Urothelium cell line (cell line): ENCODE measurements at places on chromosomes 12 and 14.

- no peak for DNase-seq
These were observed 433.3 kb upstream of the PRICKLE1 start for GRCh38 chr12:43022838-43023237.

- DNase-seq = peak; percentile 92
These were observed 3.4 kb downstream of the GALNT16 start for GRCh38 chr14:69263364-69263763.

DNA sequence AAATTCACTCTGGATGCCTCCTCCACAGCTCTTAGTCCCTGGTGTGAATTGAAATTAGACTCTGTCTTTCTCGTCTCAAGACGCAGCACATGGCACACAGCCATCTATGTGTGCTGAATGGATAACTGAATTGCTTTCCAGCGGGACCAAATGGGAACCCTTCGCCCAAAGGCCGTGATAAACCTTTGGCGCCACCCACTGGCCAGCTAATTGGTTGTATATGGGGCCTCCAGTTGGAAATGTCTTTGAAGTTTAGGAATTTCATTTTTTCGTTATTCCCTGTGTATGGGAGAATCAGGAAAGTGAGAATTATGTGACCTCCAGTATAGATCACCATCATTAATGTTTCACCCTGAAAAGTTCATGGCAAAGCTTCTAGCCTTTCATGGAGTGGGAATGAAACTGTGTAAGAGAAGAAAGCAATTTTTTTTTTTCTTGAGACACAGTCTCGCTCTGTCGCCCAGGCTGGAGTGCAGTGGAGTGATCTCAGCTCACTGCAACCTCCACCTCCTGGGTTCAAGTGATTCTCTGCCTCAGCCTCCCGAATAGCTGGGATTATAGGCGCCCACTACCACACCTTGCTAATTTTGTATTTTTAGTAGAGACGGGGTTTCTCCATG is 9.8 kb upstream of the HSP90AA1 start:
- DNase-seq = peak; percentile 61

DNA sequence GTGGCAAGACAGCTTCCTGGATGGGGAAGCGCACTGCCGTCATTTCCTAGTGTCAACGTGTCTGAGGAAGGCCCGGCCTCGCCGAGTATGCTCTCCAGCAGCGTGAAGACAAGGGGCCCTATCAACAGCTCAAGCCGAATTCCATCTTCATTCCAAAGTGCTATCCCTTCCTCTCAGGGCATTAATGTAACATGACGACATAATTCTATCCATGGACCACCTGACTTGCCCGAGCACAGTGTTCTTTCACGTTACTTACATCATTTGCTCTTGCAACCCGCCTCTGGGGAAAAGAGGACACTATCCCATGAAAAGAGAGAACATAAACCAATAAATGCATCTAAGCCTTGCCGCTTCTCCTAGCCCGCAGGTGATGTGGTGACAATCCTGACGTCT is 22.9 kb downstream of the CCDC92 start:
- DNase-seq = no peak

- no peak for DNase-seq
These were observed 167.9 kb downstream of the NUAK1 start for GRCh38 chr12:105970885-105971284.

GRCh38 chr14:75435473-75435872 is 7.7 kb downstream of the JDP2 start:
- DNase-seq = no peak

DNA sequence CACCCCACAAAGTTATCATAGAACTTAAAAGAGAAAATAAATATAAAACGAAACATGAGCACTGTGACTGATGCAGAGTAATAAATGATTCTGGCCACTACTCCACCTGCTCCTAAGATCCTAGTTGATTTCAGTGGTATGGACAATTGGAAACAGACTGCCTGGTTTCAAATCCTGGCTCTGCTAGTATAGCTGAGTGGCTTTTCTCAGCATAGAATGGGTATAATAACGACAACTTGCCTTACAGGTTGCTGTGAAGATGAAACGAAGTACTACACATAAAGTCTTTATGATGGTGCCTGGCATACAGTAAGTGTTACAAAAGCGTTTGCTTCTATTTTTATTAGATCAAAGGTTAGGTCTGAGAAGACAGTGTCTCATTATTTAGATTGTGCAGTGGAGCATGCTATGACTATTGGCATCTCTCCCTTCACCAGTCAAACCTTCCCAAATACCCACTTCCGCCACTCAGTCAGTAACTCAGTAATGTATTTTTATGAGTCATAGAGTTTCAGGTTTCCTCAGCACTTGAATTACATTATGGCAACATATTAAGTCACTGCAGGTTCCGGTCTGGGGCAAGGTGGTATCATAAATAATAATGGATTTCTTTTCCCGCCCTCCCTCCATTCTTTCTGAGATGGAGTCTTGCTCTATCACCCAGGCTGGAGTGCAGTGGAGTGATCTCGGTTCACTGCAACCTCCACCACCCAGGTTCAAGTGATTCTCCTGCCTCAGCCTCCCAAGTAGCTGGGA is 29.7 kb upstream of the NR2C1 start:
- peak; percentile 69 for DNase-seq

DNA sequence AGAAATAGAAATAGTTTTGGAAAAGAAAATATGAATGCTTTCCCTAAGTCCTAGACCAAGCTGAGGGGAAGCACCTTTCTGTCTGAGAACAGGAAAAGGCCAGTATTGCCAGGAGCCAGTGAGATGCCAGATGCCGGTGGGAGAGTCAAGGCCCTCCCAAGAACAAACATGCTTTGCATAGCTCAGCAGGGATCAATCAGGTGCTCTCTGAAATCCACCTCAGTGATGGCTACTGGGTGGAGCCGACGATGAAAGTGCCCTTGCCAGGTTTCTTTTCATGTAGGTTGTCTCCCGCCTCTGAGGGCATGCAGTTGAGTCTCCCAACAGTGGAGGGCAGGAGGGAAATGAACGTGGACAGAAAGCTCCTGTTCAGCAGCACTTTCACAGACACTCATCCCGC is 28.3 kb downstream of the DEGS2 start:
- DNase-seq = no peak

- DNase-seq = no peak
These were observed 557.0 kb downstream of the VRK1 start for GRCh38 chr14:97354119-97354722.

DNA sequence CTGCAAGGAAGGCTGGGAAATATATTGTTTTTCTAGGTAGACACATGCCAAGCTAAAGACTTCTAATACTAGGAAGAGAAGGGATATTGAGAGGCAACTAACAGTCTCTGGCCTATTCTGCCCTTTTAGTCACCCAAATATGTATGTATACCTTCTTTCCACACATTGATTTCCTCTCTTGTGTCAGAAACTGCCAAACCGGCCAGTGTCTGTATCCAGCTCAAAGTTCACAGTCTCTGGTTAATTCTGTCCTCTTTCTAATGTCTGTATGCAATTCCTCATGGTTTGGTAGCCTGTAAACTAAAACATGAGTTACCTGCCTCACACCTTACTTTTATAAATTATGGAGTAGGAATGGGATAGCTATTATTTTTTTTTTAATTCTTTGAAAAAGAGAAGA is 25.2 kb upstream of the CPSF6 start:
- DNase-seq = no peak

DNA sequence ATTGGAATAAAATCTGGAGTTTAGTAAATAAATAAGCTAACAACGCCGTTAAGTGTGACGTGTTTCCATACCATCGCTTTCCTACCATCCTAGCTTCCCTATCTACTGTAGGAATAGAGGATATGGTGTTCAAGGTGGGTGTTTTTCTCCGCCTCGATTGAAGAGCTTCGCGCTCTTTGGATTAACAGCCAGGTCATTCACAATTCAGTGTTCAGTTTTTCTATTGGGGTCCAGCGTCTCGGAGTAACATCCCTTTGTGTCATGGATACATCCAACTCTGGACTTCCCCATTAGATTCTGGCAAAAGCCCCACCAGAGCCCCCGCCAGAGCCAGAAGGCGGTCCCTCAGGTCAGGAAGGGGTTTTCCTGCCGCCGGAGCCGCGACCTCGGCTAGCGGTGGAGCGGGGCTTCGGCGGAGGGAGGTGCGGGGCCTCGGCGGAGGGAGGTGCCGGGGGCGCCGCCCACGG is 1.2 kb upstream of the SRGAP1 start:
- DNase-seq = no peak

DNA sequence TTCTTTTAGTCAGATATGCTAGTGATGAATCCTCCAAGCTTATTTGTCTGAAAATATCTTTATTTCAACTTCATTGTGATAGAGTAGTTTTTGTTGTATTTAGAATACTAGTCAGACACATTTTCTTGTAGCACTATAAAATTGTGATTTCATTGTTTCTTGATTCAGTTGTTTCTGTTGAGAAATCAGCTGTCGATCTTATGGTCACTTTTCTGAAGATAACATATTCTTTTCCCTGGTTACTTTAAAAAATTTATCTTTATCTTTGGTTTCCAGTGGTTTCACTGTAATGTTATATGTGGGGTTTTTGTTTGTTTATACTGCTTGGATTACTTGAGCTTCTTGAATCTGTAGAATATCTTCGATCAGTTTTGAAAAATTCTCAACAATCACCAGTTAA is 426.1 kb downstream of the SOX5 start:
- no peak for DNase-seq

DNA sequence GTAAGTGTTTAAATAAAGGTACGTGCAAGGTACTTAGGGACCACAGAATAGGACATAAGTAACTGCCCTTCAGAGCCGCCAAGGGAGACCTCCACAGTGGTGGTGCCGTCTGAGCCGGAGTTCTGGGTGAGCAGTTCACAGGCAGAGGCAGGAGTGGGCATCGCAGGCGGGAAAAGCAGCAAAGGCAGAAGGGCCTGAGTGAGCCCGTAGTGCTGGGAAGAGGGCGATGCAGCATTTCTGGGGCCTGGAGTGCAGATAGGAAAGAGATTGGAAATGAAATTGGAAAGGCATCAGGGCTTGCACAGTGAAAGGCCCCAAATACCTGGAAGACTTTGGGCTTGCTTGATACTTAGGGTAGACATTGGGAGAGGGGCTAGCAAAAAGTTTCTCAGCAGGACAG is 32.9 kb downstream of the EVL start:
- no peak for DNase-seq

DNA sequence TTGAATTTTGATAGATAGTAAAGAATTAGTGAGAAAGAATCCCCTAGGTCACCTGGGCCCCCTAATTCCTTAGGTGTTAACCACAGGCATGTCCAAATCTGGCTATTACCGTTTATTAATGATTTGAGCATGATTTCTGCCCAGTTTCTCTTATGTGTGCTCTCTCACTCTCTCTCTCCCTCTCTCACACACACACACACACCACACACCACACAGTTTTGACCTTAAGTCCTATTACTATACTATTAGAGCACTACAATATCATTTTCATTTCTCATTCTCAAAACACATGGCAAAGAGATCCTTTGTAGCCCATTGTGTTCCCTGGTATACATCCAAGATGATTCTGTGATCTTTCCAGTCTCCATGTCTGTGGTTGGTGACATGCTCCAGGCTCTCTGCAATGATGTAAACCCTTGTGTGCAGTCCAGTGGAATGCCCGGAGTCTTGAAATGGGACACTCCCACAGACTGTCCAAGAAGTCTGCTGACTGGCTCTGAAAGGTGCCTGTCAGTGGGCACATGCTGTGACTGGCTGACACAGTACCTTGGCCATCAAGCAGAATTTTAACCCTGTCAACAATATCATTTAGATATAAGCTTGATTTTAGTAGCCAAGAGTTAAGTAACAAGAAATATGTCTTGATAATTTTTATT is 96.2 kb downstream of the FIGNL2 start:
- DNase-seq = peak; percentile 18

DNA sequence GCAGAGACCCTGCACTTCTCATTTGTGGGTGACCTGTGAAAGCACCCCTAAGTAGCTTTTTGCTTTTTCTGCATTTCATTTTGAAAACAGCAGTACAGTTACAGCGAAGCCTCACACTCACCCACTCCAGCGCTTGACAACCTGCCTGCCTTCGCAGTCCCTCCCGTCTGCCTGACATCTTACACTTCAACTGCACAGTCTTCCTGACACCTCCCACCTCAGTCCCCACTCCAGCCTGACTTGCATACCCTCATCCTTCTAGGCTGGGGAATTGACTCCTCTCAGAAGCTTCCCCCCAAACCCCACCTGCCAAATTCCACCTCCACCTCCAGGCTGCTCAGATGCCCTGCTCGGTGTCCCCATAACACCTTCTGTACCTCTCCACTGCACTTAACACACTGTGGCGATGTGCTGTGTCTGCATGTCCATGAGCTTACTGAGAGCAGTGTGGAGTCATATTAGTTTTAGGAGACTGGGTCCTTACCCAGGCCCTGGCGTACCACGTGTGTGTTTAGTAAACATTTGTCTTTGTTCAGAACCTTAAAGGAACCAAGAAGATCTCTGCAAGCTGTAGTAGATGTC is 159.4 kb downstream of the PRKCH start:
- no peak for DNase-seq

- DNase-seq = no peak
These were observed 38.1 kb downstream of the KLRG1 start for GRCh38 chr12:9027161-9028059.

DNA sequence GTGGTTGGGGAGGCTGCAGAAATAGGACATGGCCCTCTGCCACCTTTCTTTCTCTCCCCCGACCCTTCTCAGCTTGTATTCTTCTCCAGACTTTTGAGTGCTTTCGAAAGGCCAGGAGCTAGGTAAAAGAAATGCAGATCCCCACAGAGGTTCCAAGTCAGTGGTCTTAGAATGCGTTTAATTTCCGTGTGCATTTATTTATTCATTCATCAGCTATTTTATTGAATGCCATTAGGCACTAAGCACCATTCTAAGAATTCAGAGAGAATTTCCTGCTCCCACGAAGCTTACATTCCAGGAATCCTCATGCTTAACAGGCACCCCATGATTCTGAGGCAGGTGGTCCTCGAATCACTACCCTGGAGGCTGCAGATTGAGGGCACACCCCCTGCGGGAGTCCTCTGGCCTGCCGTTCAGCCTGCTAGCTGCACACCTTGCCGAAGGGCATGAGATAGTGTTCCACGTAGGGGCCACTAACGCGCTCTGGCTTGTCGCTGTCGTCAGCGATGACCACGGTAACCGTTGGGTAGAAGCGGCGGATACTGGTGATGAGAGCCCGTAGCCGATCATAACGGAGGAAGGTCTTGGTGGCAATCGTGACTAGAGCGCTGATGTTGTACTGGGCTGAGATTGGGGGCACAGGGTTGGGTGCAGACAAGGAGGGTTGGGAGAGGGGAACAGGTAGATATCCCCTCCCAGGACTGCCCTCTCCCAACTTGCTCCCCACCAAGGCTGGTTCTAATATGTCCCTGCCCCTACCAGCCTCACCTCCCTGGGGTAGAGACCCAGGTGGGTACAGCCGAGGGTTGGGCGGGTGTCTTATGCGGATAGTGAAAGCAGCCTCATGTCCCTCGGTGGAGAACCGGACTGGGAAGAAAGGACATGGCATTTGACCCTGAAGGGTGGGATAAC is 4.5 kb downstream of the B4GALNT1 start:
- DNase-seq = no peak
